ENCODE measurements at places on chromosomes 4 and X.

- H3K27me3 ChIP-seq: no peaks in the 10 kb centered on the region
- no peaks in the 10 kb centered on the region for H3K36me3 ChIP-seq
- DNase-seq: no peak
- H3K4me3 ChIP-seq: peak overlapping the region; percentile 8
Observed at GRCh38 chr4:158786121-158786601, 17.3 kb downstream of the FNIP2 start.

DNA sequence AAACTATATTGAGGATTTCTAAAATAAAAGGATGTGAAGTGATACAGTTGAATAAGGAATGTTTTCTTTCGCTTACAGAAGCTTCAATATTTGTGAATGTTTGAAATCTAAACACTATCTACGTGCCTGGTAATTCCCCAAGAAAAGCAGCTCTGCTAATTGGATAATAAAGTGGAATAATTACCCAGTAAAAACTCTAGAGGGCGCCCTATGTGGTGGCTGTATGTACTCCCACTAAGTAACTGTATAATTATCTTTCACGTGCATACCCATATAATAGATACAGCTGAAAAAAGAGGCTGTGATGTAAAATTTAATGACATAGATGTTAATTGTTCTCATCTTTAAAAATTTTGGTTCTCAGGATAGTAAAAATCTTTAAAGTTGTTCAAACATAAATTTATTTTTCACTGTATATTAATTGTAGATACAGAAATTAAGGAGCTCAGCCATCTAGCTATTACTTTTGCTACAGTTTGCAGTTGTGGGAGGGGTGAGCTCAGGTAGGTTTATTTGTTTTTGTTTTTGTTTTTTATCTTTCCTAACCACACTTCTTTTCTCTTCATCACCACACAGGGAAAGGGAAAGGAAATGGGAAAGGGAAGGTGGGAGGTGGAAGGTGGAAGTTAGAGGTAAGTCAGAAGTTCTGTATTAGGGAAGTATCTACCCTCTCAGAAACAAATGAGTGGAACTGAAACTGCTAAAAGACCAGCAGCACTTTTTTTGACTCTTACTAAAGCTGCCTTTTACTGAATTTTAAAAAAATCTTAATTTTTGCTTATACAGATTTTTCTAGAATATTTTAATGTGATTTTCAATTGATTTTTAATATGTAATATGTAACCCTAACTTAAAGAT lies 151.7 kb upstream of the RPS6KA6 start:
- no peak overlapping the region for H3K27ac ChIP-seq
- no peaks in the 10 kb centered on the region for H3K4me1 ChIP-seq
- no peaks in the 10 kb centered on the region for H3K27me3 ChIP-seq
- no peak for DNase-seq
- no peak overlapping the region for H3K4me3 ChIP-seq

DNA sequence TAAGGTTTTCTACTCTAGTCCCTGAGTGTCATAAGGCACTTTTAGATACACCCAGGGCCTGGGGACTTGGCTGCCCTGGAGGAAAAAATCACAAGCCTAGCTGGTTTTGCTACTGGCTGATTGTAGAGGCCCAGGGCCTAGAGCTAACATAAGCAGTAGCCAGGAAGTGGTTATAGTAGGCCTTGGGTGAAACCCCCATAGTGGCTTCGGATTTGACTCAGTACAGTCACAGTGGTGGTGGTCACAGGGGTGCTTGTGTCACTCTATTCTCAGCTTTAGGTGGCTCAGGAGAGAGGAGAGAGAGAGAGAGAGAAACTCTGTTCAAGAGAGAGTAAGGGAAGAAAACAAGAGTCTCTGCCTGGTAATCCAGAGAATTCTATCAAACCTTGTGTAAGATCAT lies 194.5 kb upstream of the EDA2R start:
- H3K4me1 ChIP-seq: no peaks in the 10 kb centered on the region
- H3K36me3 ChIP-seq: no peaks in the 10 kb centered on the region
- no peak overlapping the region for H3K4me3 ChIP-seq

DNA sequence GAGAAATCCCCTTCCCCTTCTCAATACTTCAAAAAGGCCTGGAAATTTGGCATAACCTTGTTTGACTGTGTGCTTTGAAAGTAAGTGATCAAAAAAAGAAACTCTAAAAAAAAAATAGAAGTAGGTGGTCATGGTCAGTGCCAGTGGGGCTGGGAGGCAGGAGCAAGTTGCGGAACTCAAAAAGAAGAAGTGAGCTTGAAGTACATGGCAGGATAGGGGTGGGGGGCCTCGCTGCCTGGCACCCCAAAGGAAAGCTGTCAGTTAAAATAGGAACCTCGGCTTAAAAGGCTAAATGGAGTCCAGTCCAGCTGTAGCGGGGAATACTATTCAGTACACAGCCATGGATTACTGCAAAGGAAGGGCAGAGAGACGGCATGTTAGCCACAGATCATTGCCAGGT lies 12.2 kb upstream of the NKRF start:
- peaks cover 3% of the 10 kb centered on the region for H3K4me1 ChIP-seq
- no peaks in the 10 kb centered on the region for H3K36me3 ChIP-seq
- no peak overlapping the region for H3K4me3 ChIP-seq
- H3K27ac ChIP-seq: no peak overlapping the region

- no peak overlapping the region for H3K4me3 ChIP-seq
- no peak for DNase-seq
- peaks cover 16% of the 10 kb centered on the region for H3K4me1 ChIP-seq
- H3K27ac ChIP-seq: no peak overlapping the region
- H3K27me3 ChIP-seq: peaks cover 29% of the 10 kb centered on the region
Observed at GRCh38 chr4:108372681-108373080, 203.9 kb upstream of the LEF1 start.

GRCh38 chr4:168480931-168481611 lies 779 bp upstream of the DDX60L start:
- H3K27ac ChIP-seq: peak overlapping the region; percentile 91
- no peaks in the 10 kb centered on the region for H3K27me3 ChIP-seq
- H3K4me1 ChIP-seq: peaks cover 24% of the 10 kb centered on the region
- no peak for DNase-seq
- H3K36me3 ChIP-seq: peaks cover 3% of the 10 kb centered on the region
- peak overlapping the region; percentile 96 for H3K4me3 ChIP-seq

DNA sequence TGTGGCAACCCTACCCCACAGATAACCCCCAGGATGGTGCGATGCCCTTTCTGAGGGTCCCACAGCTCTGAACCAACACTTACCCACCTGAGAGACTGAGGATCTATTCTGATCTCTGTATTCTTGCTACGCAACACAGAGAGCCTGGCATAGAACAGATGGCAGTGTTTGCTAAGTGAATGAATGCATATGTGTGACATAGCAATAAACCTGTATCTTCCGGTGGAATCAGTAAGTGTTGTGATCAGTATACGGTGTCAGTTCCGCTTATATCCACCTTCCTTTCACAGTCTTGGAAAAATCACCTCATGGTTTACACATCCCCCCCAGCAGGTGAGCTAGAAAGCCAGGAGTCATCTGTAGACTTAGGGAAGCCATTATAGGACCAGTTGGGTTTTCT lies 5.9 kb upstream of the HSD17B10 start:
- H3K4me3 ChIP-seq: peak overlapping the region; percentile 74
- peaks cover 18% of the 10 kb centered on the region for H3K27me3 ChIP-seq
- H3K27ac ChIP-seq: peak overlapping the region; percentile 86
- no peak for DNase-seq

DNA sequence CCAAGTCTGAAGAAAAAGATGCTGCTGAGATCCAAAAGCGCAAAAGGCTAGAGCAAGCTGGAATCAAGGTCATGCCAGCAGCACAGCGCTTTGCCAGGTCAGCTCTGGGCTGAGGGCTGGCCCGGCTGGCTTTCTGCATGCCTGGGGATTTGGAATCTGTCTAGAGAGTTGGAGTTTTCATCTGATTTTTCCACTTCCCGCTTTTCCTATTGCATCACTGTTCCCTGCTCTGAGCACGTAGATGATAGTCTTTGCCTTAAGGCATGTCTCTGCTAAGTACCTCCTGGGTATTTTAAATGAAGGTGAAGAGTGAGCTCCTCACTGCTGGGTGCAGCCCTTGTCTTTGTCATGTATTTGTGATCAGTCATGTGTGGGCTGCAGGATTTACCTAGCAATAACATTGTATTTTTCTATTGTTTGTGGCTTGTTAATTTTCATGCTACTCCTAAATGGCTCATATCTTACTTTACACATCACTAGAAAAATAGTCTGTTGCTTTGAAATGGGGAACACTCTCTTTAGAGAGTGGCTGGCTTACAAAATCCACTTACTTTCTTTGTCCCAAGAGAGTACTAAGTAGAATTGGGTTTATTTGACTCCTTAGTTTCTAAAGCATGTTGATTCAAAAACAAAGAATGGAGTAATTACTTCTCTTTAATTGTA lies 82.8 kb downstream of the LIMCH1 start:
- H3K36me3 ChIP-seq: peaks cover 33% of the 10 kb centered on the region
- H3K4me1 ChIP-seq: peaks cover 41% of the 10 kb centered on the region
